ENCODE measurements at places on chromosomes 6 and 20.

DNA sequence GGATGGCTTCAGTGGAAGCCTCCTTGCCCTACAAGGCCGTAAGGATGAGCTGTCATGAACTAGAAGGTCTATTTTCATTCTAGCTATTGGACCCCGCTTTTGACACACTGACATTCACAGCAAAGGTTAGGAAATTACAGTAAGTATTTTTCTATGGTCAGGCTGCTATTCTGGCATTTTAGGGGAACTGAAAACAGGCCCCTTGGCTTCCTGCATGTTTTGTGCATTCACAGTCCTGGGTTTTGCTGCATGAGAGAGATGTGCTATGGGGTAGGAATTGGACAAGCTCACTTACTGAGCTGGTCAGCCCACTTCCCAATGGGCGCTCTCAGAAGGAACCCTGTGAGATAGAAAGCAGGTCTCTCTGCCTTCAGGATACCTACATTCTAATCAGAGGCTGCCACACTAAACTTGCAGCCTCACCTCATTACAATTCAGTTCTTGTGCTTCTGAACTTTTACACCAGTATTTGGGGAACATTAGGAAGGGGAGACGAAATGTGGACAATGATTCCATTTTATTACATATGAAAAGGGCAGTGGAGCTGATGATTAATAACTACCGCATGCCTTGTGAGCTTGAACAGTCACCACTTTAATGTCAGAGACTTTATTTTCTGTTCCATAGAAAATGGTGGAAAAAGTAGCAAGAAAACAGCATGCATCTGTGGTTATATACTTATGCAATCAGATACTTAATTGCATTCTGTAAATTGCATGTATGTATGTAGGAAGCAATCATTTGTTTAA lies 86.6 kb upstream of the TAB2 start:
- DNase-seq, result no peak

GRCh38 chr6:17884498-17885478 lies 102.6 kb downstream of the KIF13A start:
- DNase-seq, result no peak

GRCh38 chr6:127352524-127352923 lies 9.1 kb upstream of the ECHDC1 start:
- no peak for DNase-seq

DNA sequence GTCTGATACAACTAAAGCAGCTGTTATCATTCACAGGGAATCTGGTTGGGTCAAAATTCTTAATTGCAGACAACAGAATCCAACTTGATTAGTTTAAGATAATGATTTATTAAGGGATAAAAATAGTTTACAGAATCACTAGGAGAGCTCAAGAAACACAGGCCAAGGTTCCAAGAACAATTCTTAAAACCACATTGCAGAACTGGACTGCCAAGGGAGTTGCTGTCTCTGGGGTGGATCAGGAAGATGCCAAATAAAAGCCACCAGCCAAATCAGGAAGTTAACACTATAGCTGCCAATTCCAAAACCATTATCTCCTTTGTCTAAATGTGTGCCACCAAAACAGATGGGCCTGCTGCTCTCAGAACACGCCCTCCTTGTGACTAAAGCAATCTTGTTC lies 53.7 kb downstream of the NUDT3 start:
- no peak for DNase-seq

GRCh38 chr6:125957391-125957693 lies 772 bp downstream of the HINT3 start:
- DNase-seq, result no peak

DNA sequence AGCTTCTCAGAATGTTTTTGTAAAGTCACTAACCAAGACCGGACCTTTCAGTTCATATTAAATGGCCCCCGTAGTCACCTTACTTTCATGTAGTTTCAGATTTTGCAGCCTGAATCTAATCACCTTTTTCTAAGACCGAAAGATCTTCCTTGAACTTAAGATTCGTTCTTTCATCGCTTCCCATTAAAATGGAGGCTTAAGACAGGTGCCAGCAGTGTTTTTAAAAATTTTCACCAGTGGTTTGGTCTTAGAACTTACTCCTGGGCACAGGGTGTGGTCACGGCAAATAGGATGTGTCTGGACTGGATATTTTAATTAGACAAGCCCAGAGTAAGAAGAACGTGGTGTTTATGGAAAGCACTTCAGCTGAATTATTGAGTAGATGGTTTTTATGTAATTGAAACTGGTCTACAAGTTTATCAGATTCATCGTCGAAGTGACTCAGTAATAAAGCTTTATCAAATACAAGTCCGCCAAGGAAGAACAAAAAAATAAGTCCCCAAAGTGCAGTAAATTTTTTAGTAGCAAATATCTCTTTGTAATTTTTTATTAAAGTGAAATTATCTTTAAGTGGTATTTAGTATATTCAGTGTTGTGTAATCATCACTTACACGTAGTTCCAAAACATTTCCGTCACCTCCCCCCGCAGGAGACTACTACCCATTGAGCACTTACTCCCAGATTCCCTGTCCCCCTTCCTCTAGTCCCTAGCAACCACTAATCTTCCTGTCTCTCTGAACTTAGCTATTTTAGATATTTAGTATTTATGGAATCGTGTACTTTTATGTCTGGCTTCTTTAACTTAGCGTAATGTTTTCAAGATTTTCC lies 868 bp downstream of the SRSF3 start:
- DNase-seq, result peak; percentile 37

DNA sequence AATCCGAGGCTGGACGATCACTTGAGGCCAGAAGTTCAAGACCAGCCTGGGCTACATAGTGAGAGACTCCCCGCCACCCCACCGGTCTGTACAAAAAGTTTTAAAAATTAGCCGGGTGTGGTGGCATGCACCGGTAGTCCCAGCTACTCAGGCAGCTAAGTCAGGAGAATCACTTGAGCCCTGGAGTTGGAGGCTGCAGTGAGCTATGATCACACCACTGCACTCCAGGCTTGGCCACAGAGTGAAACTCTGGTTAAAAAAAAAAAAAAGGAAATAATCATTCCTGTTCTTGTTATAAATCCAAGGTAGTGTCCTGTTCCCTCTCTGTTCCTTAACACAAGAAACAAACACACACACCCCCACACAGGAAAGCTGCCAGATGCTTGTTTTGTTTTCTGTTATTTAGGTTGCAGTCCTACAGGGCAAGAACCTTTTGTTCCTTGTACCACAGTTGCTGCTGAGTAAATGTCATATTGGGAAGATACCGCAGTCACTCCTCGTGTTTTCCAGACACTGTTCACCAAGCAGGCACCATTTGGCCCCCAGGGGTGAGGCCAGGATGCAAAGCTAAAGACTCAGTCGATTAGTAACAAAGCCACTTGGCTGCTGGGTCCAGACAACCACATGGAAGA lies 28.9 kb downstream of the ASIP start:
- no peak for DNase-seq

DNA sequence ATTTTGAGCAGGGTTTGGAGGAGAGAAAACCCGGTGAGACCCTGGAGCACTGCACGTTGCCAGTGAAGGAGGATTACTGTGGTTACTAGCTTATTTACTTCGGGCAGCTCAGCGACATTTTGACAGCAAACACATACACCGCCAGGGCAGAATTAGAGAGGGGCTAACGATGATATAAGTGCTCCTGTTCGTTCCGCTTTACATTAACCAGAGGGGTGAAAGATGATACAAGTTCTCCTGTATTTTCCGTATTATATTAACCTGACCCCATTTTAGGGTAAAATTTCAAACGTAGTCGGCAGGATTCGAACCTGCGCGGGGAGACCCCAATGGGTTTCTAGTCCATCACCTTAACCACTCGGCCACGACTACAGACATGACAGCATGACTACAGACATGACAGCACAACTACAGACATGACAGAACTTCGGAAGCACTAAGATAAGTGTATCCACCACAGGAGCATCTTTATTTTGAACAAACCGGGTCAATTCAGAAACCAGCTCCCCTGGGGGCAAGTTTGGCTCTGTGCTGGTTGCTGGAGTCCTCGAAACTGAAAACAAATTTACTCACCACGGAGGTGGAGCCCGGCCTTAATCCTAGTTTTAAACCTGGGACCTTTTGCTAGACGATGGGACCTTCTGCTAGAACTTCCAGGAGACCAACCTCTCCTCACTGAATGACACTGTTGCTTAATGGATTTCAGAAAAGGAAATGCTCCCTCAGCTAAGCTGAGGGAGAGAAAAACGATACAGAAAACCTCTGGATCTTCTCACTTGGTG lies 80.4 kb upstream of the ZNF184 start:
- DNase-seq, result no peak

DNA sequence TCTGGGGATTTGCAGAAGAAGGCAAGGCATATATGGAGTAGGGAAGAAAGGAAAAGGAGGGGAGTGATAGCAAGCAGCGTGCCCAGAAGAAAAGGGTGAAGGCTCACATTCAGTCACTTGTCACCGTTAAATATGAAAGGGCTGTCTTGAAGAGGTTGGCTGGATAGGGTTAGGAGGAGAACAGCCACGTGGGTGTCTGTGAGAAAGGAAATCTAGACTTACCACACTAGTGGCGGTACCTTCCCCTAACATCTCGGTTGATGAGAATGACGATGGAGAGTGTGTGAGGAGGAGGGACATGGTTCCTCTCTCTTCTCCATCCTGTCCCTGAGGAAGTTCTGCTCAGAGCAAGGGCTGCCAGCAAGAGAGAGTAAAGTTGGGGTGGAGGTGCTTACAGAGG lies 74.3 kb upstream of the CCN6 start:
- no peak for DNase-seq

DNA sequence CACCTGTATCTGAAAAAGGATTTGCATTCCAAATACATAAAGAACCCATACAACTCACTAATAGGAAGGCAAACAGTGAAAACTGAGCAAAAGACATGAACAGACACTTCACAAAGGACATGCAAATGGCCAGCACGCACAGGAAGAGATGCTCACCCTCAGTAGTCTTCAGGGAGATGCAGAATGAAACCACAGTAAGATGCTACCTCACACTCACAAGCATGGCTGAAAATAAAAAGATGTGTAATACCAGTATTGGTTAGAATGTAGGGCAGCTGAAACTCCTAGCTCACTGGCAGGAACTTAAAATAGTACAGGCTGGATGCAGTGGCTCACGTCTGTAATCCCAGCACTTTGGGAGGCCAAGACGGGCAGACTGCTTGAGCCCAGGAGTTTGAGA lies 64.6 kb downstream of the SNX5 start:
- no peak for DNase-seq

- no peak for DNase-seq
These were observed 4.9 kb upstream of the BEND6 start for GRCh38 chr6:56949925-56950495.

Measured in activated naive CD4-positive, alpha-beta T cell treated with anti-CD3 and anti-CD28 coated beads, Interleukin-2, amount 10 ng/mL, durations not matched to agents 7 days and 5 days (primary cell).